ENCODE measurements at places on chromosomes 5 and 9.

GRCh38 chr5:65862384-65862783 lies 64.0 kb upstream of the ERBIN start:
- no peak for DNase-seq

GRCh38 chr5:67963789-67964519 lies 251.6 kb upstream of the PIK3R1 start:
- DNase-seq: no peak

DNA sequence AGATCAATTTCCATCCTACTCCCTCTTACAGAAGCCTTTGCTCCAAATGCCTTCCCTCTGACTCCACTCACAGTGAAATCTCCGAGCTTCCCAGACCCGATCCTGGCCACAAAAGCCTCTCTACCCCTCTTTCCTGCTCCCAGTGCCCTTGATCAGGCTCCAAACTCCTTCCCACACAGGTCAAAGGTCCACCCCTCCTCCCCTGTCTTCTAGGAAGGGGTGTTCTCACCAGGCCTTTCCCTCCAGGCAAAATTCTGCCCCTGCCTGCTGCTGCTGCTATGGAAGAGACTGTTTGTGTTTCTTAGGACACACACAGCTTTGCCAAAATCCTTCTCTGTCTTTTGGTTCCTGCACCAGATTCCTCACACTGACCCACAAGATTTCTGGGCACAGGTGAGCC lies 85.8 kb upstream of the ALDH1A1 start:
- DNase-seq: no peak

- no peak for DNase-seq
These were observed 24.6 kb upstream of the BARX1 start for GRCh38 chr9:93979721-93980120.

GRCh38 chr5:179912951-179913350 lies 5.3 kb upstream of the TBC1D9B start:
- no peak for DNase-seq

GRCh38 chr9:5879419-5880181 lies 11.1 kb upstream of the MLANA start:
- DNase-seq: no peak

Data from stimulated activated CD4-positive, alpha-beta T cell treated with anti-CD3 and anti-CD28 coated beads, Interleukin-1b, Interleukin-23, amount 100 ng/mL, for 1 hour (primary cell).